Chondrocyte (in vitro differentiated cells): ENCODE measurements at places on chromosomes 3 and 15. TPM values are rescaled to one million over a fixed set of nuclear protein-coding genes. Genes with fewer than 3 reads are reported as not detected.

Gene DAZL
- total RNA-seq, result not detected in 3 replicates

Gene EFCAB12
- 0.10 TPM in 1 of 3 replicates, not detected in the others for total RNA-seq

Gene RTP3
- not detected in 3 replicates for total RNA-seq

Gene NAALADL2
- total RNA-seq, result 5.1 to 19.8 TPM (median 8.0 TPM) in 3 replicates

Gene TUSC7
- not detected in 3 replicates for total RNA-seq

Gene TRIM59
- total RNA-seq, result 25.3 to 26.7 TPM (median 25.5 TPM) in 3 replicates

Gene GOLGA6B
- total RNA-seq, result 0.10 TPM in 1 of 3 replicates, not detected in the others

Gene IQCF5
- total RNA-seq, result not detected in 3 replicates

Gene SERP1
- total RNA-seq, result 90.8 to 103 TPM (median 91.4 TPM) in 3 replicates
